ENCODE measurements at places on chromosomes 1 and 21.

GRCh38 chr21:37207441-37208009 lies 59.6 kb downstream of the VPS26C start:
- DNase-seq = no peak

- no peak for DNase-seq
These were observed 25.8 kb upstream of the LAPTM5 start for GRCh38 chr1:30783256-30783915.

GRCh38 chr1:44040418-44040817 lies 9.2 kb upstream of the SLC6A9 start:
- no peak for DNase-seq

- DNase-seq = no peak
These were observed 17.5 kb upstream of the VAMP3 start for GRCh38 chr1:7753641-7754040.

- DNase-seq = no peak
These were observed 3.2 kb downstream of the RHOC start for GRCh38 chr1:112703706-112704105.

DNA sequence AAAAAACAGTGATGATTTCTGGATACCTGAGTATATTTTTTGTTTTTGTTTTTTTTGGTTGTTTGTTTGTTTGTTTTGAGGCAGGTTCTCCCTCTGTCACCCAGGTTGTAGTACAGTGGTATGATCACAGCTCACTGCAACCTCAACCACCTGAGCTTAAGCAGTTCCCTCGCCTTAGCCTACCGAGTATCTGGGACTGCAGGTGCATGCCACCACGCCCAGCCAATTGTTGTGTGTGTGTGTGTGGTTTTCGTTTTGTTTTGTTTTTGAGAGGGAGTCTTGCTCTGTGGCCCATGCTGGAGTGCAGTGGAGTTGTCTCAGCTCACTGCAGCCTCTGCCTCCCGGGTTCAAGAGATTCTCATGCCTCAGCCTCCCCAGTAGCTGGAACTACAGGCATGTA lies 55.3 kb upstream of the RCC1 start:
- DNase-seq = no peak

GRCh38 chr1:25922056-25922970 lies 16.1 kb upstream of the STMN1 start:
- no peak for DNase-seq

DNA sequence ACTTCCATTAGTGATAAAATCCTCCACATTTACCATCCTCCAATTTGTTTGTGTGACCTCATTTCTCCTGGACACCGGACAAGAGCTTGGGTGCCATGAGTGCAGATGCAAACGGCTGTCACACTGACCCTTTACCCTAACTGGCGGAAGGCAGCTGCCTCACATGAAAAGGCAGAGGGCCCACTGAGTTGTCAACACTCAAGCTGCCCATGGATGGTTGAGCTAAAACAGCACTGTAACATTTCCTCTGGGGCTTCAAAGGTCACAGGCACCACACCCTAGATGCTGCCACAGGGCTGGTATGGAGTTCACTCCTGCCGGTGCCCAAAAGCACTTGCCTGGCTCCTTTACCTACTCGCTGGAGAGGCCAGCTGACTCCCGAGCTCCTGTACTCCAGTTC lies 653.4 kb downstream of the KCNT2 start:
- DNase-seq = no peak

DNA sequence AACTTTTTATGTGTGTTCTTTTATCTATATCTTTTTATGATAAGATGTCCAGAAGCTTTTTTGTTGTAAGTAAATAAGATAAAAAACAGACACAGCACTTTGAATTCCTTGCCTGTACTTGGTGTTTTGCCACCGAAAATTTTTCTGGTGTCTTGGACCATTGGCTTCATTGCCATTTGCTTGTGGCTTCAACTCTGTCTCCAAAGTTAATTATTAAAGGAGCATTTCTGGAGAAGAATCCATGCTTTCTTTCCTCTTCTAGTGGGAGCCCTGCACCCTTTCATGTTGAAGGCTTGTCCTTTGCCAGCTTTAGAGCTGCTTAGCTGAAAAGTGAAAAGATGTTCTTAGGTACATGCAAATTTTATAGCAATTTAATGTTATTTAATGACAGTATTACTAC lies 112.2 kb downstream of the DYRK1A start:
- no peak for DNase-seq

- DNase-seq = no peak
These were observed 59.3 kb downstream of the PLPP3 start for GRCh38 chr1:56520016-56520601.

GRCh38 chr1:38051079-38051543 lies 4.5 kb upstream of the POU3F1 start:
- no peak for DNase-seq

- no peak for DNase-seq
These were observed 193.6 kb upstream of the ADGRL2 start for GRCh38 chr1:81607086-81607485.

DNA sequence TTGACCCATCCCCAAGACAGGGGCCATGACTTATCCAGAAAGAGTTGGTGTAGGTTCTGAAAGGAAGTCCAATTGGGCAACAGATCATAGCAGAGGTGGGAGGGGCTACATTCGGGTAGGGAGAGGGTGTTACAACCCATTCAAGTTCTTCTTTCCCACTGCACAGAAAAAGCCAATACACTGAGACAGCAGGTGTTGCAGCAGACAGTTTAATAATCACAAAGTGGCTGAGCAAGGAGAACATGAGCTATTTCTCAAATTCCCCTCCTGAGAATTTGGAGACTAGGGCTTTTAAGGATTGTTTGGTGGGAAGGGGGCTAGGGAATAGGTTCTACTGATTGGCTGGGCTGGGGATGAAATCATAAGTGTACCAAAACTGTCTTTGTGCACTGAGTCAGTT lies 328.4 kb upstream of the POU3F1 start:
- DNase-seq = no peak

DNA sequence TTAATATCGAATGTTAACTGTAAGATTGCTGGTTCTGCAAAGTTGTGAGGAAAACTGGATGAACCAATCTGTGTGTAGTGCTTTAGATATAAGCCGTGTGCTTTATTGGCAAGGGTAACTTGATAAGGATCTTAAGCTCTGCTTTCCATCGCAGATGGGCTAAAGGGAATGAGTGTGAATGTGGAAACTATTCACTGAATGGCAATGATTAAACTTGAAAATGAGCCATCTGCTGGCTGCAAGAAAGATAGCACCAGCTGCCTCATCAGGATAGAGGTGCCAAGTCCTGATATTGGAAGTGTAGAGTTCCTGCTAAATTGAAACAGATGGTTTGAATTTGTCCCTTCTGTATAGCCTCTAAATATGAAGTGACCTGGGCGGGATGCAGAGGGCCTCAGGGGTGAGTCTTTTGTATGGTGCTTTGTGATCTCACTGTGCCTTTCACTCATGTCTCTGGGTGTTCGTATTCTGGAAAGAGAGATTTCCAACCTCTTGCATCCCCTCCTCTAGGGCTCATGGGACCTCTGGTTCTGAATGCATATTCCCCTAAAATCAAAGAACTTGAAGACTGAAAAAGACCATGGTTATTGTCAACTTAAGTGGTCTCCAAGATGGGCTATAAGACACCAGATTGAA lies 9.2 kb downstream of the FCRL3 start:
- DNase-seq = no peak

DNA sequence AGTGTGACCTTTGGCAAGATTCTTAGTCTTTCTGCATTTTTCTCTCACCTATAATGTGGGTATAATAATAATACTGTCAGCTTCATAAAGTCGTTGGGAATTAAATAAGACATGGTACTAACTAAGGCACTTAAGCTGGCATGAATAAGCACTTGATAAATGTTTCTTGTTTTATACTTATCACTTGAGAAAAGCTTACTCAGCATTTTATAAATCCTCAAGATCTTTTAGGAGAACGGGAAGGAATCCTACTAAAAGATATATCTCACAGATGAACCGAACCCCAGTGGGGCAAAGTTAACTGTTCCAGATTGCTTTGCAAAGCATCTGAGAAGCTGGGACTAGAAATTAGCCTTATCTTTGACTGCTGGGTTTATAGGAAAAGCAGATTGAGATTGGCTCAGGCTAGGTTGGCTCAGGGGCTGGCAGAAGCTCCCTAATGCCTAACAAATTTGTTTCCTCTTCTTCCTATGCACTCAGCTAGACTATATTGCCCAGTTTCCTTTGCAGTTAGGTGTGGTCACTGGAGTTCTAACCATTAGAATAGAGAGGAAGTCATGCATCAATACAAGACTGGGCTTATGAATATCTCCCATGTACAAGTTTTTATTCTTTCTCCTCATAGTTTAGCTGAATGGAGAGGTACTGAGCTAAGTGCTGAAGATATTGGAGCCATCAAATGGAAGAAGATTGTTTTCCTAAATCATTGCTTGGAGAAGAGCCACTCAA lies 110.3 kb downstream of the TBX15 start:
- no peak for DNase-seq

DNA sequence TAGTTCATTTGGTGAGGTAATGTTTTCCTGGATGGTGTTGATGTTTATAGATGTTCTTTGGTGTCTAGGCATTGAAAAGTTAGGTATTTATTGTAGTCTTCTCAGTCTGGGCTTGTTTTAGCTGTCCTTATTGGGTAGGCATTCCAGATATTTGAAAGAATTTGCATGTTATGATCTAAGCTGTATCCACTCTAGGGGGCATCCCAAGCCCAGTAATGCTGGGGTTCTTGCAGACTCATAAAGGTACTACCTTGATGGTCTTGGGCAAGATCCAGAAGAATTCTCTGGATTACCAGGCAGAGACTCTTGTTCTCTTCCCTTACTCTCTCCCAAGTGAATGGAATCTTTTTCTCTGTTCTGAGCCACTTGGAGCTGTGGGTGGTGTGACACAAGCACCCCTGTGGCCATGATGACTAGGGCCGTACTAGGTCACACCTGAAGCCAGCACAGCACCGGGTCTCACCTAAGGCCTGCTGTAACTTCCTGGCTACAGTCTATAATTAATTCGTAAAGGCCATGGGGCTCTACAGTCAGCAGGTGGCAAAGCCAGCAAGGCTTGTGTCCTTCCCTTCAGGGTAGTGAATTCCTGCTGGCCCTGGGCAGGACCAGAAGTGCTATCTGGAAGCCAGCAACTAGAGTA lies 74.8 kb upstream of the PDE4B start:
- no peak for DNase-seq

- DNase-seq = peak; percentile 99
These were observed 166.9 kb downstream of the IER5 start for GRCh38 chr1:181255270-181255929.

- no peak for DNase-seq
These were observed 32.8 kb downstream of the ABCG1 start for GRCh38 chr21:42251654-42252324.

DNA sequence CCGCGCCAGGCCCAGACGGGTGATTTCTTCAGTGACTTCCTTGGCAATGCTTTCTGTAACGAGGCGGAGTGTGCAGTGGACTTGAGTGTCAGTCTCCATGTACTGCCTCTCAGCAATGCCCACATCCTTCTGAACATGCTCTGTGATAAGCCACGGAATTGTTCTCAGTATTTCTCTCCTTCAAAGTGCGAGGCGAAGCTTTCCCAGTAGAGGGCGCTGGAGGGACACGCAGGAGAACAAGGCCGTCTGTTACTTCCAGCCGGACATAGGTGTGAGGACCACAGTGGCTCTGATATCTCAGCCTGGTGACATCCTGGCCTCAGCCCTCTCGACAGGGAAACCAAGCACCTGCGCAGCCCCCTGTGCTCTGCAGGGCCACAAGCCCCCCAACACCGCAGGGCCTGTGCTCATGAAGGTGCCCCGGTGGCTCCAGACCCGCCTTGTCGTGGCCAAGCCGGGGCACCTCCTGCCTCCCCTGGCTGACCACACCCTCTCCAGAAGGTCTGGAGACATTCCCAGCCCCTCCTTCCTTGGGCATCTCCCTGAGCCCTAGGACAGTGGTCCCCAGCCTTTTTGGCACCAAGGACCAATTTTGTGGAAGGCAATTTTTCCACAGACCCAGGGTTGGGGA lies 46.1 kb upstream of the BACE2 start:
- DNase-seq = peak; percentile 32

DNA sequence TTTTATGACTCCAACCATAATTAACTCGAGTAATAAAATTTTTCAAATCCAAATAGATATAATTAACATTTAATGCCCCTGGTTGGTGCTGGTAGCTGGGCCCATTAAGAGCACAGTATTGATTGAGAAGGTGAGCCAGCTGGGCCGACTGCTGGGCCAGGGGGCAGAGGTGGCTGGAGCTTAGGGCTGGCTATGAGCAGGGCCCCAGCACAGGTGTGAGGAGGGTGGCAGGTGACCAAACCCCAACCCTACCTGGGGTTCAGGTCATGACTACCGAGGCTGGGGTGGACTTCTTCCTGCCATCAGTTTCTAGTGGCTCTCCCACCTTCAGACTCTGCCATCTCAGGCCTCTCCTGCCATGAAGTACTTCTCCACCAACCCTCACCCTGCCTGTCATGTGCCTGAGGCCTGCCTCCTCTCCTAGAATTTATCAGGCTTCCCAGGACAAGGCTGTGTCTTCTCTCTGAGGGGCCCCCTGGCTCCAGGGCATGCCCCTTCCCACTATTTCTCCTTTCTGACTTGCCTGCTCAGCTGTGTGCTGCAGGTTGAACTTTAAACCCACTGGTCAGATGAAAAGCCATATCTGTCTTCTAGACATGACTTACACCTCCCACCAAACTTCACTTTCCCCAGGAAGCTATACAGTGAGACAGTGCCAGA lies 85.6 kb downstream of the TMEM53 start:
- DNase-seq = no peak

DNA sequence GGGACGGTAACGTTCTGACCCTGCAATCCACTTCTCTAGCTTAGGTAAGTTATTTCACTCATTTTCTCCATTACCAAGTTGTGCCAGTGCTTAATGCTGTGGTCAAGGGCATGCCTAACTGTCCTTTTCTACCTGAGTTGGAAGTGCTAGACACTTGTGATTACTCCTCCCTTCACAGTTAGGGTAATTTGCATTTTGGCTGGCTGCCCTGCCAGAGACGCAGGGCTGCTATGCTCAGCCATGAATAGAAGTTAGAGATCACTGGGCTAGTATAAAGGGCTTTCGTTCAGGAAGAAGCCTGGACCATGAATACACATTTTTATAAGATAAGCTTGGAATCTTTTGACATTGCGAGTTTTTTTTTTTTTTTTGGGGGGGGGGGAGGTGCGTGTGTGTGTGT lies 633.2 kb upstream of the NEGR1 start:
- no peak for DNase-seq

DNA sequence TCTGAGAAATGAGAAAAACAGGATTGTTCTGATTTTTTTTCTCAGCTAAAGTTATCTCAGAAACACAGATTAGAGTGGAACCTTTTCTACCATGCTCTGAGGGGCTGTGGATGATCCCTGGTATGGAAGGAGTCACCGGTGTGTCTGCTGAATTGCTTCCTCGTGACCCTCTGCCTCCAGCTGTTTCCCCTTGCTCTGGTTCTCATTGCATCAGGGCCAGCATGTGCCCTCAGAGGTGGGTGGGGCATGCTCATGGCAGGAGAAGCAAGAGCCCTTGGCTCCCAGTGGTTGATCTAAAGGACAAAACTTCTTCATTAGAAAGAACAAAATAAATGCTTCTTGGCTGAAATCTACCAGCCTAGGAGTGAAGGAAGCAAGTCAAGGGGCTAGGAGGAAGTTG lies 183.2 kb upstream of the HMCN1 start:
- DNase-seq = no peak

GRCh38 chr1:170284016-170284415 lies 138.3 kb downstream of the NTMT2 start:
- DNase-seq = no peak

- no peak for DNase-seq
These were observed 65.0 kb upstream of the DISP3 start for GRCh38 chr1:11413986-11414391.

GRCh38 chr1:44273560-44274350 lies 60.5 kb downstream of the DMAP1 start:
- DNase-seq = no peak

GRCh38 chr1:240591564-240591963 lies 20.4 kb downstream of the GREM2 start:
- DNase-seq = no peak
